Stimulated activated CD4-positive, alpha-beta T cell treated with anti-CD3 and anti-CD28 coated beads, Interleukin-1b, Interleukin-23, amount 100 ng/mL, for 1 hour (primary cell): ENCODE measurements at places on chromosomes 1 and 21.

DNA sequence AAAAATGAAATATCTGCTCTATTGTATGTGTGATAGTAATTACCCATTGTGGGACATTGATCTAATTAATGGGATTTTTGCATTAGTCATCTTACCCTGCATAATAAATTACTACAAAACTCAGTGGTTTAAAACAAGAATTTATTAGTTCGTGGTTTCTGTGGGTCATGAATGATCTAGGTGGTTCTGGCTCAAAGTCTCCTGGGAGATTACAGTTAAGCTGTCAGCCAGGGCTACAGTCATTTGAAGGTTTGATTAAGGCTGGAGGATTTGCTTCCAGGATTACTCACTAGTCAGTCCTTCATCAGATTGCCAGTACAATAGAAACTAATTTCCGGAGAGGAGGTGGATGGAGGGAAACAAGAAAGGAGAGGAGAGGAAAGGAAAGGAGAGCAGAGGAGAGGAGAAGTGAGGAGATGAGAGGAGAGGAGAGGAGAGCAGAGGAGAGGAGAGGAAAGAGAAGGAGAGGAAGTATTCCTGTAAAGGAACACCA is 60.4 kb upstream of the TNFSF4 start:
- no peak for DNase-seq

GRCh38 chr1:168443899-168444298 is 99.9 kb downstream of the XCL2 start:
- no peak for DNase-seq

- no peak for DNase-seq
Measured at GRCh38 chr1:117970252-117970651, 40.7 kb downstream of the WDR3 start.

- no peak for DNase-seq
Measured at GRCh38 chr1:163604896-163605295, 283.1 kb downstream of the NUF2 start.

- no peak for DNase-seq
Measured at GRCh38 chr21:25371841-25372425, 235.3 kb downstream of the MRPL39 start.

DNA sequence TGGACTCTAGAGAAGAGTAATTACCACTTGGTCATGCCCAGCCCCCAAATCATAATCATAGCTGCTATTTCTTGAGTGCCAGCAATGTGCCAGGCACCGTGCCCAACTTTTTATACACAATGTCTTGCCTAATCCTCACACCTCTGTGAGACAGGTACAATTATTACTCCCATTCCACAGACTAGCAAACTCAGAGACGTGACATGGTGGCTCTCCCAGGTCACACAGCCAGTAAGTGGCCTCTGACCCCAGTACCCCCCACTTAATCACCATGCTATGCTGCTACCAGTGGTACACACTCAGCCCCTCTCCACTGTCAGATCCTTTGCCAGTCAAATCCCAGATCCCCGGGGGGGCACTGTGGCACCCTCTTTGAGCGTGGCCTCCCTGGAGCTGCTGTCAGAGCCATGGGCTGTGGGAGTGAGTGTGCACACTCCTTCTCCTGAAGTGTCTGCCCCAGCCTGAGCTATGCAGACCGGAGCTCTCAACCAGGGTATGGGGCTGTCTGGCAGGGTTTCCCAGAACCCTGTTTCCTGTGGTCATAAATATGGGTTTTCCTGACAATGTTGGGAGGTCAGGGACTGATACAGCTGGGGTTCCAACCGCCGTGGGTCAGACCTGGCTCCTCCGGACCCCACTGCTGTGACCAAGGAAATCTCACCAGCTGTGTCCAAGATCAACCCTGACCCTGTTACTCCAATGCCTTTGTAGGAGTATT is 51.8 kb downstream of the LACTBL1 start:
- DNase-seq: no peak
